ENCODE measurements at places on chromosomes 2 and 18.

- DNase-seq, result no peak
These were observed 42.1 kb downstream of the CD28 start for GRCh38 chr2:203748331-203749126.

DNA sequence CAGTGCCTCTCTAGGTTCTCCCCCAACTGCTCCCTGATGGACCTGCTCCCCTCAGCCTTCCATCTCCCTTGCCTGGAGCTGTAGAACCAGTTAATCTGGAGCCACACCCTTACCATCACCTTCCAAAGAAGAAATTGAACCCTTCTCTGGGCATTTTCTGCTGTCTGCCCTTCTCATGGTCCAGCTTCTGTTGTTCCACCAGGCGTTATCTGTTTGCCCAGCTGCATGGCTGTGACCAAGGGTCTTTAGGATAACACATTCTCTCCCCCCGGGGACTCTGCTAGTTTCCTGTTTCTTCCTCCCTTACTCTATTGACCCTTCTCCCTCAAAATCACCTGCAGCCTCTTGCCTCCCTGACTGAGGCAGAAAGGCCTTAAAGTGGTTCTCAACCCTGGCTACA, 3.2 kb upstream of the ANKRD53 start:
- no peak for DNase-seq

GRCh38 chr2:45729753-45730512, 78.5 kb downstream of the PRKCE start:
- DNase-seq, result peak; percentile 17

DNA sequence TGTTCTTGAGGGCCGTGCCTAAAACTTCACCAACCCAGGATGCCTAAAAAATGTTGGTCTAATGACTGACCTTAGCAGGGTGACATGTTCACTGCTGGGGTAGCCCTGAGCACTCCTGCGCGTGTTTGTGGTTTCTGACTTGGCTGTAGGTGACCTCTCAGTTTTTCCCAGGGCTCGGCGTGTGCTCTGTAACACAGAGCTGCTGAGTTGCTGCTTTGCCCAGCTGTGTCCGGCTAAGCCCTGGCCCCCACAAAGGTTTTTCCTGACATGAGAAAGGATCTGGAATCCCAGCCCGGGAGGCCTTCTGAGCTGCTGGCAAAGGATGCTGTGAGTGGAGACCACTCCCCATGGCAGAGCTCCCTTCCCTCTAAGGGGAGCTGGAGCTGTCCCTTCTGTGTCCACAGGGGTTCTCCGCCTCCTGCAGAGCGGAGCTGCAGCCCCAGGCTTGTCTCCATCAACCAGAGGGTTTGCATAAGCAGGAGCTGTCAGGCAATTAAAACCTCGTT, 52.7 kb downstream of the CRIM1 start:
- peak; percentile 54 for DNase-seq

DNA sequence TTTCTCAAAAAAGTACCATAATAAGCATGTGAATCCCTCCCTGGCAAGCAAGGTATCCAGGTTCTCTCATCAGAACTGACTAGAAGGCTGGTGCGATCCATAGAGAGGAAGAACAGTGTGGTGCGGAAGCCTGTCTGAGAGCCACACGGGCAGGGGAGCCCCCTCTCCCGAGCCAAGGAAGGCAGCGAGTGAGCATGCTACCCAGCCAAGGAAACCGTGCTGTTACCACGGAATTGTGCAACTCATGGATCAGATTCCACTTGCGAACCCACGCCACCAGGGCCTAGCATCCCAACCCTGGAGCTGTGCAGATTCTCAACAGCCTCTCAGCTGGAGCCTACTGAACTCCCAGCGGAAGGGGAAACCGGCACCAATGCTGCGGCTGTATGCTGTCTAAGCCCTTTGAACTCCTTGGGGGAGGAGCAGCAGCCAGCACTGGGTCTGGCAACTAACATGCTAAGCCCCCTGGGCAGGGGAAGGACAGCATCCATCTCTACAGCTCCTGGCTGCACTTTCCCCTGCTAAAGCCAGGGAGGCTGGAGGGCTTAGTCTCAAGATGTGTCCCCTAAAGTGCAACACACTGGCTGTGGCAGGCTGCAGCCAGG, 823.1 kb downstream of the EPHA4 start:
- no peak for DNase-seq

GRCh38 chr2:134926231-134926931, 7.8 kb downstream of the CCNT2 start:
- DNase-seq, result no peak

DNA sequence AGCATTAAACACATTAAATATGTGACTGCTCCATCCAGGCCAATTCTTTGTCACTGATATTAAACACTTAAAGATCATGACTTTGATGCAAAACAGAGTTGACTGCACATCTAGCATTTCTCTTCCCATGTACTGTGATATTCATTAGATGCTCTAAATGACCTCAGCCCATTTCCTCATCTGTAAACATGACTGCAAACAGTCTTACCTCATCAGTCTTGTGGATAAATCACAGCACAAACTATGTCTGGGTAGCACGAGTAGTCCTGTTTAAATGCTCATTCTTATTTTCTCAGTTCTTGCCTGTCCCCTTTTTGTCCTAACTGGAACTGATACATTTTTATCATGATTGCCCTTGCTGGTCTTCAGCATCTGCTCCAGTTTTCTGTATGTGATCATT, 1974.8 kb upstream of the LRRTM1 start:
- DNase-seq, result no peak

GRCh38 chr18:79487801-79488201, 92.1 kb downstream of the NFATC1 start:
- no peak for DNase-seq

- DNase-seq, result no peak
These were observed 96.7 kb upstream of the SIX3 start for GRCh38 chr2:44844651-44845270.

- DNase-seq, result no peak
These were observed 38.9 kb upstream of the PNO1 start for GRCh38 chr2:68118816-68119215.

- DNase-seq, result no peak
These were observed 109.7 kb upstream of the DDX18 start for GRCh38 chr2:117704818-117705217.

DNA sequence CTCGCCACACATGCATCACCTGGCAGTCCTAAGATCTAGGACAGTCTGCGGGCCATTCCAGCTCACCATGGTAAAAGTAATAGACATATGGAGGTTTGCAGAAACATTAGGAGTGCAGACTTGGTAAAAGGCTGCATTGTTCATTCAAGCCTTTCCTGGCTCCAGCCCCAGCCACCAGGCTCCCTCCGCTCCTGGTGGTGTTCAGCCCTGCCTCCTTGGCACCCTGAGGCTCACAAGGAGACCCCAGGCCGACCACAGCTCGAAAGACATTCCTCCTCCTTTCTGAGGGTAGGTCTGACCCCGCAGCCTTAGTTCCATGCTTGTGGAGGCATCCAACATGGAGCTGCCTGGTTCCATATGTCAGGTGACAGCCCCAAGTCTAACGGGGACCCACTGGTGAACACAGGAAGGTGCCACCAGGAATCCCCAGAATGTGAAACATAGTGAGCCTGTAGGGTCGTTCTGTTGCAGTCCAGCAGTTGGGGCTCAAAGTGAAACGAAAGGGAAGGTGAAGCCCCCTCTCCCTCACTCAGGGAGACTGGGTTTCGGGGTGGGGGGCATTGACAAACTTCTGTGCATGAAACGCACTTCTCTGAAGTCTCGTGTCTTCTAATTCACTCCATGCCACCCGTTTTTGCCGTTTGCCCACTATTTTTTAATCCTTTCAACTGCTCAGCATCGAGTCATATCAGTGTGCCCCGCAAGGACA, 5.0 kb upstream of the SP100 start:
- no peak for DNase-seq

DNA sequence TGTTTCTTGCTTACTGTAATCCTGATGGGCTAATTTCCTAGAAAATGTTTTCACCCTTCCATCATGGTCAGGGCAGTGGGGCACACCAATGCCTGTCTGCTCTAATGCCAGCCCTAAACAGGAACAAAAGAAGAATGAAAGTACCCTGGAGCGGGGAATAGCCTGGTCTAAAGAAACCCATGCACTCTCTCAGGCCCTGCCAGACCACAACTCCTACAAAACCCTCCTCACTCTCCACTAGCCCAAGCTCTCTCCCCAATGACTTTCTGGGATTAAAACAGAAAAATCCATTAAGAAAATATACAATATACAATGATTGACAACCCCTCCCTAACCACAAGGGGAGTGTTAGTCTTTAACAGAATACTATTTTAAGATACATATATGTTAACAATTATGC, 67.6 kb downstream of the AAK1 start:
- no peak for DNase-seq

GRCh38 chr2:65436169-65436823, 3.9 kb upstream of the SPRED2 start:
- DNase-seq, result peak; percentile 94

- DNase-seq, result peak; percentile 62
These were observed 18.1 kb upstream of the ZNF407 start for GRCh38 chr18:74579496-74580065.

GRCh38 chr2:85719609-85720240, 25.6 kb downstream of the GNLY start:
- DNase-seq, result no peak

DNA sequence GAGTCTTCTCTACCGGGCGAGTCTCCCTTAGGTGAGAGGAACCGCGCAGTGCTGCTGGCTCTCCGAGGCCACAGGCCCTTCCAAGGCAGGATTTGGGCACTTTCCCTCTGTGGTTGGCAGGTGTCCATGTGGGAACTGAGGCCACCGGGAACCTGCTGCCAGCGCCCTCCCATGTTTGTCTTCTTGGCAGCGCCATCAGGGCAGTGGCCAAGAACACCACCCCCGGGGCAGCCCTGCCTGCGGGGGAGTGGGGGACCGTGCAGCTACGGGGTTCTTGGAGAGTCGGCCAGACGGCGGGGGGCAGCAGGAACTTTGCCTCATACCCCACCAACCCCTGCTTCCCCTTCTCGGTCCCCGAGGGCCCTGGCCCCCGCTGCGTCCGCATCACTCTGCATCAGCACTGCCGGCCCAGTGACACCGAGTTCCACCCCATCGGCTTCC, 10.0 kb downstream of the CAPN10 start:
- no peak for DNase-seq

DNA sequence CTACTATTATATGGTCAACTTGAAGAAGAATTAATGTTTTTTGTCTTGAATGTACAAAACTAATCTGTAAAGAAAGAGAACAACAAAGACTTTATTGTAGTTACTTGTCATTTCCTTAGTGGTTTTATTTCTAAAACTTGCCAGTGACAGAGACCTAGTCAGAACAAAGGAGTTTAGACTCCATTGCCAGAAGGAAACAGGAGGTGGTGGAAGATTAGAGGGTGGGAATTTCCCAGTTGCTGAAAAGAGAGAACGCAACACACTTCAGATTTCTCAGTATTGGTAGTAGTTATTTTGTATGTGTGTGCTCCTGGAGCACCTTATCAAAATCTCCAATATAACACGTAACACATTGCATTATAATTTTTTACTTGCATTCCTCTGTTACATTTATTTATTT, 81.4 kb downstream of the CDCA7 start:
- DNase-seq, result no peak

- no peak for DNase-seq
These were observed at the start of gene PSMA8 for GRCh38 chr18:26133652-26134051. TSS of gene PSMA8 (plus strand) at chr18:26133869. CDS start at chr18:26133966, 97 bp downstream.

- DNase-seq, result peak; percentile 55
These were observed 77.2 kb downstream of the TLK1 start for GRCh38 chr2:171083451-171083850.

GRCh38 chr2:38475567-38475881, 98.5 kb upstream of the ATL2 start:
- DNase-seq, result no peak

DNA sequence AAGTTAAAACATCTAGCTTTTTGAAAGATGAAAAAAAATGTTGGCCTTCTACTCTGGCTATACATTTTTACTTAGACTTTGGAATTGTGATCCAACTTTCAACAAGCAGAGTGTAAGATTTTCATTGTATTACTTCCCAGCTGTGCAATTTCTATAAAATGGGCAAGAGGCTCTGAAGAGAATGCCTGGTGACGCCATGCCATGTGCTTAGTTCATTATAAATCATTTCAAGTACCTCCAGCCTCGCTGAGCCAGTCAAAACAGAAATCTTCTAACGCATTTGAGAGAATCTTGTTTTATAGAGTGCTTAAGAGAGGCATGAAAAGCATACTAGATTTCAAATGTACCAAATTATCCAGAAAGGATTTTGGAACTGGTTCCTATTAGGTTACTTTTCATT, 10.1 kb upstream of the STK17B start:
- peak; percentile 53 for DNase-seq

GRCh38 chr18:35089382-35089781, 48.2 kb downstream of the MAPRE2 start:
- DNase-seq, result no peak

GRCh38 chr18:67278984-67279383, 237.5 kb downstream of the DSEL start:
- DNase-seq, result no peak

GRCh38 chr2:10036095-10036884, 7.1 kb upstream of the KLF11 start:
- peak; percentile 12 for DNase-seq

DNA sequence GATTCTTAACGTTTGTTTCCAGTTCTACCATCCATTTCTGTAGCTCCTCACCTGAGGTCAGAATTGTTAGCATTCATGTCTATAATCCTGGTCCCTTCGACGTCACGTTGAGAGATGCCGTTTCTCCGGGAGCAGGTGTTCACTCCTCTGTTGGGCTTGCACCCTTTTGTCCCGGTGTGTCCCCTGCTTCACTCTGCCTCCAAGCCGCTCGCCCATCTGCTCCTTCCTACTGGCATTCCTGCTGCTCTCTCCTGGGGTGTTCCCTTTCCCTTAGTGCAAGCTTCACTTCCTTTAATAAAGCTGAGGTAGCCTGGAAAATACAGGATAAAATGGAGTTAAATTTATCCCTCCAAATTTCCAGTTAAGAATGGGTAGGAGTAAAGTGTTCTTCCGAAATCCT, 61.9 kb upstream of the CABYR start:
- DNase-seq, result peak; percentile 98

DNA sequence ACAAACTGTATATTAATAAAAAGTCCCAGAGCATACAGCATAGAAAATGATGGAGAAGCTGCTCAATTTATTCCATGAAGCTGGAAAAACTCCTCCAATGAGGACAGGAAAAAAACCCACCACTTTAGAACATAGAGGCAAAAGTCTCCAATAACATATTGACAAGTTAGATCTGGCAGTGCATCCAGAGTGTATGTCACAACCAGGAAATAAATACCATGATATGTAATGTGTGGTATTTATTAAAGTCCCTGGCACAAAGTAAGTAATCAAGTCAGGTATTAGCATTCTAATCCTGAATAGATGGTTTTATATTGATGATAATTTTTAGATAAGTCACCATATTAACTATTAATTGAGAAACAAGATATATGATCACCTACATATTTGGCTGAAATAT, 427.3 kb upstream of the HS6ST1 start:
- no peak for DNase-seq

- DNase-seq, result no peak
These were observed 3.0 kb upstream of the CEP68 start for GRCh38 chr2:65053199-65053598.

Measured in NCI-H69 (cell line).